ENCODE measurements at places on chromosomes 5 and 9.
A peak's percentile ranks its signal among the peaks of the same experiment; 100 is the strongest.

GRCh38 chr5:66661149-66661548 lies 65.0 kb downstream of the MAST4 start:
- DNase-seq: peak; percentile 54

DNA sequence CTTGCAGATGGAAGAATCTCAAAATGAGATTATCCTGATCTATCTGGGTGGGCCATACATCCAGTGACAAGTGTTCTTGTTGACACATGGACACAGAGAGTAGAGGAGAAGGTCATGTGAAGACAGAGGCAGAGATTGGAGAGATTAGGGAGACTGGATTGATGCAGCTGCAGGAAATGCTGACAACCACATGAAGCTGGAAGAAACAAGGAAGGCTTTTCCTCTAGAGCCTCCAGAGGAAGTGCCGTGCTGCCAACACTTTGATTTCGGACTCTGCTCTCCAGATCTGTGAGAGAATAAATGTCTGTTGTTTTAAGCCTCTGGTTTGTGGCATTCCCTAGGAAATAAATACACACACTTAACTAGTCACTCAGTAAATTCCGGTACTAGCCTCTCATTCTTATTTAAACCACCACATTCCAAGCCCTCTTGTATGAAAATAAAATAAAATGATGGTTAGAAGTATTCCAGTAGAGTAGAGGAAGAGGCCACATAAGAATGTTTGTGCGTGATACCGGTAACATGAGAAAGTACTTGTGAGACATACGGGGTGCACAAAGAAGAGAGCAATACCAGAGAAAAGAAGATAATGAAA lies 110.9 kb upstream of the DMAC1 start:
- no peak for DNase-seq

DNA sequence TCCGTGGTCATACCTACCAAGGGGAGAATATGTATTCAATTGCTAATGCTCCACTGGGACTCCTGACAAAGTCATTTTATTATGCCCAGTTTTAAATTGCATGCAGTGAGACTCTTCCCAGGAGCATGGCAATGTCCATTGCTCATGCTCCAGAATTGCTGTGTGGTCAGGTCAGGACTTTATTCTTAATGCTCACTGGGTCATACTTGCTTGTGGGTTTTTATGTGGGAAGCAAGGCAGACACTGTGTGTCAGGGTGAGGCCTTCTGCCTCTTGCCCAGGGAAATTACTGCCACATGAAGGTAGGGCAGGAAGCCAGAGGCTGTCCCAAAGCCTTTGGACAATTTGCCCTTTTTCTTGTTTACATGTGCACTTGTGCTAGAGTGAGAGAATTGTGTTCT lies 164.6 kb upstream of the MEF2C start:
- DNase-seq: no peak

DNA sequence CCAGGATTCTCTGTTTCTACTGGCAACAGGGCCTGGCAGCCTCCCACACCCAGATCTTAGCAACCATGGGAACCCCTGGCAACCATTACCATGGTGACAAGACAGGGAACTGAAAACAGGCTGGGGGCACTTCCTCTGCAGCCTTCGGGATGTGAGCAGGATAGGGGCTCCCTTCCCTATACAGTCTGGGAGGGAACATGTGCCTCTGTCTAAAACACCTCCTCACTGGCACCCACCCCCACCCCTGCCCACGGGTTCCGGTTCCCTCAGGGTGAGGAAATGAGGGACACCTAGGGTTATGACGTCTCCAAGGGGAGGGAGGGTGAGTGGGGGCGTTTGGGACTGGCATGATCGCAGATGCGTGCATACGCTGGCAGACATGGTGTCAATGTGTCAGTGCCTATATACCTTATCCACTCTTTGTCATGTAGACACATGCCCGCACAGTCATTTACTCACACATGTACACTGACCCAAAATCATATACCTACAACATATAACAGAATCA lies 3.0 kb upstream of the DNAJB5 start:
- peak; percentile 80 for DNase-seq

DNA sequence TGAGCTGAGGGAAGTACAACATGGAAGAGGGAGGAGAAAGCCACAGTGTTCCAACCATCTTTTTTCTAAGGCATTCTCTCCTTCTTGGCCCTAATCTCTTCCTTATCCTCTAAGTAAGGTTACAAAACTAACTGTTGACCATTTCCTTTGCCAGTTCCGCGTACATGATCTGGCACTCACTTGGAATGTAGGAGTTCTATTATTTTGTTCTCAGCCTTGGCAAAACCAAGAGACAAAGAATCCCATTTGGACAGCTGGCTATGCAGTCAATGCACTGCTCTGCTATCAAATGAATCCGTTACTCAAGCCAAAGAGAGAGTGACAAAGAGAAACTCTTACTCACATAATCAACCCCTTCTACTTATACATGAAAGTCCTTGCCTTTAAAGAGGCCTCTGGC lies 410.3 kb downstream of the DTWD2 start:
- no peak for DNase-seq
